H1 (cell line): ENCODE measurements at places on chromosomes 16 and 17. TPM values are rescaled to one million over a fixed set of nuclear protein-coding genes. Genes with fewer than 3 reads are reported as not detected.

GLIS2 gene
- total RNA-seq, result 17.4 and 18.6 TPM in 2 replicates

RHBDF1 gene
- 32.5 and 37.4 TPM in 2 replicates for total RNA-seq

EPOP gene
- 3.3 and 4.0 TPM in 2 replicates for total RNA-seq

LGALS9B gene
- total RNA-seq, result not detected in 2 replicates

KRTAP9-4 gene
- total RNA-seq, result not detected in 2 replicates

TP53TG3C gene
- total RNA-seq, result not detected in 2 replicates

RDM1 gene
- total RNA-seq, result 4.8 and 7.3 TPM in 2 replicates

HS3ST2 gene
- total RNA-seq, result 3.7 and 4.5 TPM in 2 replicates

SLC4A1 gene
- total RNA-seq, result 0.08 TPM in 1 of 2 replicates, not detected in the other

VASN gene
- total RNA-seq, result 9.6 and 10.1 TPM in 2 replicates

TSNAXIP1 gene
- total RNA-seq, result 0.37 and 1.3 TPM in 2 replicates

CA4 gene
- 3.6 and 4.2 TPM in 2 replicates for total RNA-seq

KRT40 gene
- total RNA-seq, result not detected in 2 replicates

HOXB9 gene
- total RNA-seq, result not detected in 2 replicates

GINS3 gene
- total RNA-seq, result 13.4 and 15.4 TPM in 2 replicates

SLC35G6 gene
- total RNA-seq, result not detected in 2 replicates

HOXB1 gene
- not detected in 2 replicates for total RNA-seq

ALOX12 gene
- total RNA-seq, result 1.4 and 2.0 TPM in 2 replicates

KRT9 gene
- not detected in 2 replicates for total RNA-seq

C1QTNF8 gene
- total RNA-seq, result not detected in 2 replicates

CCL5 gene
- total RNA-seq, result not detected in 2 replicates
